ENCODE measurements at places on chromosomes 7 and 10.

GRCh38 chr10:30463944-30464451 lies 30.0 kb downstream of the MAP3K8 start:
- DNase-seq, result no peak

DNA sequence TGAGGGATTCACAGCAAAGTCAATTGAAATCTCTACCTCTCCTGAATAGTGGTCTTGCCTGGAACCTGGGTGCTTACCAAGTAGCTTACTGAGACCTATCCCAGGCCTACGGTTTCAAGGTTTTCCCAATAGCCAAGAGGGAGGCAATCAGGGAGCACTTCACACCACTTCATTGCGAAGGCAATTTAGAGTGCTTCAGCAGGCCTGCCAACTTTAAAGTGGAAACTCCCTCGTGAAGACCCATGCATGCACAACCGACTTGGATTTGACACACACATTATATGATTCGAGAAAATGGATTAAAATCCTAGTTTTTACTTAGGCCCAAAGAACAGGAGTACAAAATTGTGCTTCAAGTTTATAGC lies 51.5 kb upstream of the NOBOX start:
- DNase-seq, result no peak

- no peak for DNase-seq
Measured at GRCh38 chr10:22022257-22023032, 18.9 kb upstream of the DNAJC1 start.

- no peak for DNase-seq
Measured at GRCh38 chr7:154530136-154530535, 472.8 kb downstream of the PAXIP1 start.

DNA sequence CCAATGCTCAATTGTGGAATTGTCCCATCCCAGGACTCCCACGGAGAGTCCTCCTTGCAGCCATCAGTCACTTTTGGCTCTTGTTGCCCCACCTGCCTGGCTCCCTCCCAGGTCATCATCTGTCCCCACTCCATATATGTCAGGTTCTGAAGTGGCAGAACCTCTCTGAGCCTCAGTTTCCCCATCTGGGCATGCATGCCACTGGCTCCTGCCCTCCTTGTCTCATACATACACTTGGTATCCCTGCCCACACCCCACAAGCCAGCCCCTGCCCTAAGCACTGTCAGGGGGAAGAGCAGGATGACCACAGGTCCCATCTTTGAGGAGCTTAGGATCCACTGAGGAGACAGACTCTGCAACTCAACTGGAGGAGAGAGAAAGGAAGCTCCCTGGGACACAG lies 156.9 kb downstream of the GRID1 start:
- no peak for DNase-seq

GRCh38 chr10:124403548-124403947 lies 15.2 kb downstream of the OAT start:
- DNase-seq, result peak; percentile 44

- DNase-seq, result no peak
Measured at GRCh38 chr10:118808601-118809356, 54.0 kb upstream of the CACUL1 start.

DNA sequence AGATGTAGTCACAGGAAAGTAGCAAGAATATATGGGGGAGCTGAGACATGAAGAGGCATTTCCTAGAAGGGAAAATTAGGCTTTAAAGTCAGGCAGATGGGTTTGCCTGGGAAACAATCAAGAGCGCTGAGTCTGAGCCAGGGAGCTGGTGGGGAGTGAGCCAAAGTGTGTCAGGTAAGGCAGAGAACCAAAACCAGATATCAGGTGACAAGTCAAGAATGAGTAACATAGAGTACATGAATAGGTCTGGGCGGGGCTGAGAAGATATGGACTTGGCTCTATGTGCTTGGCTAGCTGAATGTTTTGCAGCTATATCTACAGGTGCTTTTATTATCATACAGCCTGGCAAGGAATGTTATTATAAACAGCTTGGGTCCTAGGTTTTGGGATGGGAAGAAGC lies 49.3 kb downstream of the GPR141 start:
- DNase-seq, result no peak

DNA sequence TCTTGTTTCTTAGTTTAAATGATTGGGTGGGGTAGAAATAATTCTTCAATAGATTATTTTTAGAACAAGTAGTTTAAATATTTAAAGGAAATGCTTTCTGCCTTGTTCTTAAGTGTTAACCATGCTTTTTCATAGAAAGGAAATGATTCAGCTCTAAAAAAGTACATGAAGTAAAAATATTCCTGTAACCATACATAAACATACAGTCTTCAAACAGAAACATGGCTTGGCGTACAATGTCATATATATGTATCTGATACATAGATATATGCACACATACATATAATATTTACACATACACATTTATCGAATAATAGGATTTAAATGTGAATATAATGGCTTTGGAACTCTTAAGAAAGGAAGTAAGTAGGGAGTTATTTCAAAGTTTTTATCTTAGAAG lies 84.4 kb downstream of the RUNDC3B start:
- DNase-seq, result no peak

GRCh38 chr7:66267249-66267648 lies 62.1 kb downstream of the TPST1 start:
- no peak for DNase-seq

- no peak for DNase-seq
Measured at GRCh38 chr7:87111877-87112276, 40.4 kb upstream of the DMTF1 start.

GRCh38 chr7:20188567-20188966 lies 28.6 kb downstream of the MACC1 start:
- no peak for DNase-seq

DNA sequence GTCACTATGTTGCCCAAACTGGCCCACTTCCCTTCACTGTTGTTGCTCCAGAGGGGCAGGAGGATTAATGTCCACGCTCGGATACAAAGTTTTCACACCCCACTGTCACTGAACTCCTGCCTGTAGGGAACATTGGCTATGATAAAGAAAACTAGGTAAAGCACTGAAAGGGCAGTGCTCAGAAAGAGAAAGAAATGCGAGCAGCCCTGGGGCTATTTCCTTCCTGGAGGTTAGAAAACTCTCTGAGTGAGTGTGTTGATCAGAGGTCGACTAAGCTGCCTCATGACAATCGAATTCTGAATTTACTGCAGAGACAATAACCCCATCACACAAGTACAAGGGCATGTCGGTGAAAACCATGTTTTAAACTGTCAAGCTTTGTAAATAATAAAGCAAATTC lies 227.2 kb upstream of the PITRM1 start:
- no peak for DNase-seq

DNA sequence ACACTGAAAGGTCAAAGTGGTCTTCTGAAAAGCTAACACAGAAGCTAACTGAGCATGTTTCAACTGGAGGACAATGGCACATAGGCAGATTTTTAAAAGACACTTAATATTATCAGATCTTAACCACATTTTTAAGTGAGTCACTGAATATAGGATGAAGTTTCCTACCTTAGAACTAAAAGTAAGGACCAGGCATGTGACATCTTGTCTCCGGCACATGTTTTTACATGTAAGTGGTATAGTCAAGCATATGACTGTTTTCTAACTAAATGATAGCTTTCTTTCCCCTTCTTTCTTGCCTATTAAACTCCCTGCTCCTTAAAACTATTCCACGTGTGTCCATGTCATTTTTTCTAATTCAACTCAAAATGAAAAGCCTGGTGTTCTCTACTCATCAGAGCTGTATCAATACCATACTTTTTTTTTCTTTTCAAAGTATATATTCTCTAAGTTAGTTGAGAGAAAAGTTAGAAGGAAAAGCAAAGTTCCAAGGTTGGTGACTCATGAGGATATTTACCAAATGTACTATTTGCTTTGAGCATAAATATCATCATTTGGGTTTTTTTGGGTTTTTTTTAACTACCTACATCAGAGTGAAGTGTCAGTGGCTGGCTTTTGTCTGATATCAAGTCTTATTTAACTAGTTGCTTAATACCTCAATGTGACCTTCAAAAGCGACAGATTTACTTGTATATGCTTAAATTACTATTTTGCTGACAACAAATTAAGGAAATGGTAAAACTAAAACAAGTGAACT lies 127.5 kb downstream of the CRPPA start:
- no peak for DNase-seq

GRCh38 chr10:26706206-26706605 lies 8.7 kb downstream of the PDSS1 start:
- DNase-seq, result no peak

- DNase-seq, result no peak
Measured at GRCh38 chr7:107958764-107959526, 44.0 kb downstream of the LAMB1 start.

GRCh38 chr10:65325913-65326312 lies 1599.9 kb upstream of the LRRTM3 start:
- DNase-seq, result no peak

DNA sequence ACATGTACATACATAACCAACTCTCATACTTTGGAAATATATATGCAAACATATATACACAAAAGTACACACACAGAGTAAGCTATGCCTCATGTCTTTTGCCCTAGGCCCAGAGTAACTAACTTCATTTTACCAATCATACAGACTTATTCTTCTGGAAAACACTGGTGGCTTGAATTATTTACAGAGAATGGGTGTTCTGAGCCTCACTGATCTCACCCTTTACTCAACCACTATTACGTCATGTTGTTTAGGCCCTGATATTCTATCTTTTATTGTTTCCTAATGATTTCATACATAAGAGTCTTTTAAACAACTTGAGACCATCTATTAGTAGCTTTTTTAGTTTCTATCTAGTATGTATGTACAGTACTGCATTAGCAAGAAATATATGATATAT lies 43.0 kb downstream of the ANK3 start:
- no peak for DNase-seq

- no peak for DNase-seq
Measured at GRCh38 chr10:22684699-22685098, 29.7 kb downstream of the PIP4K2A start.

DNA sequence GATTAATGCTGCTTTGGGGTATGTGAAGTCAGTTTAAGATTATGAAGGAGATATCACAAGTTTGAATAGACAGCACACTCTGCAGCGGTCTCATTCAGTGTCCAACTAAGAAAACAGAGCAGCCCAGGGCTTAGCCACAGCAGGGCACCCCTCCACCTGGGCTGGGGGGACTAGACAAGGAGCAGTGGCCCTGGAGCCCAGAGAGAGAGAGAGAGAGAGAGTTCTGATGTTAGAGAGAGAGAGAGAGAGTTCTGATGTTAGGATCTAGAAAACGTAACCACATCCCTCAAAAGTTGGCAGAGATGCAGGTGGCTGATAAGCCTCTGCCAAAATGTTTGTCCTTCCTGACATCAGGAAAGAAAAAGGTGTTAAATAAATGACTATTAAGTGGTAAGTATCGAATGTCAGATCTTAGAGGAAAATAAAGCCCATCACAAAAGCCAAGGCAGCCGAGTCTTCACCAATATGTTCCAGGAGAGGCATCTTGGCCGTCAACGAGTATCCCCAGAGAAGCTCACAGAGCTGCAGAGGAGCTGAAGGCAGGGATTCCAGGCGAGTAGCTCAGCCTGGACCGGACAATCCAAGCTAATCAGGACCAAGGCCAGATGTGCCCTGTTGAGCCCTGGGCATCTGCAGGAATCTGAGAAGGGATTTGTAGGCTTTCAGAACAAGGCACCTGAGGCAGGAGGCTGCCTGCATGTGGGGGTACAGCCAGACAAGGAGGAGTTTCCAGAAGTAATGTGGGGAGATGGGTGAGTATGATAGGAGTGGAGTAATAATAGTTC lies 150.1 kb upstream of the TCF7L2 start:
- no peak for DNase-seq

DNA sequence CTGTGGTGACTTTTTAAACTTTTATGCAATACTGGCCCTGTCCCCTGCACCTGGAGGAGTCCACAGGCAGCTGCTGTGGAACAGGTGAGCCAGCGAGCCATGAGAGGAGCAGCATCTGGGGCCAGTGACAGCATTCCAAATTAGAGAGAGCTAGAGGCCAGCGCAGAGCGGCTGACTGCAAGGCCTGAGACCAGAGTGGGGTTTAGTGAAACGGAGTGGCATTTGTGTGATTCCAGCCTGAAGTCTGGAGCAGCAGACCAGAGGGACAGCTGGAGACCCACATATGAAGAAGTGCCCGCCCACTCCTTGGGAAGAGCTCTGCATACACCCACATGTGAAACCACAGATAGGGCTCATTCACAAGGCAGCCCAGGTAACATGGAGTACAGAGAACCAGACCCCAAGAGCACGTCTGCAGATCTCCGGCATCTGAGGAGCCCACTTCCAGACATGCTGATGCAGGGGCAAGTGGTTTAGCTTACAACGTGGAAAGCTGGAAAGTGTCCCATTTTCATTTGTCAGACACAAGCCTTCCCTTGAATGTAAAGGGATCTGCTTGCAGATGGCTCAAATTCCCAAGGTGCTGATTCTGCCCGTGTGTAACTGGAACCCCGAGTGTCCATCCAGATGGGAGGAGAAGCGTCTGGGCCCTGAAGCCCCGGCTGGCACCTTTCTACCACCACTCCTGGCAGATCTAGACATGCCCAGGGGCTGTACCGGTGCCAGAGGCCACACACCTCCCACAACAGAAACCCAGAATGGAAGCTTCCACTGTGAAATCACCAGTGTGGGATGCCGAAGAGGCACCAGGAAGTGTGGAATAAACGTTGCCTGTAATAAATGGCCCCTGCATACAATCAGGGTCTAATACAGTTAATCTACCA lies 256.0 kb upstream of the TCERG1L start:
- no peak for DNase-seq

DNA sequence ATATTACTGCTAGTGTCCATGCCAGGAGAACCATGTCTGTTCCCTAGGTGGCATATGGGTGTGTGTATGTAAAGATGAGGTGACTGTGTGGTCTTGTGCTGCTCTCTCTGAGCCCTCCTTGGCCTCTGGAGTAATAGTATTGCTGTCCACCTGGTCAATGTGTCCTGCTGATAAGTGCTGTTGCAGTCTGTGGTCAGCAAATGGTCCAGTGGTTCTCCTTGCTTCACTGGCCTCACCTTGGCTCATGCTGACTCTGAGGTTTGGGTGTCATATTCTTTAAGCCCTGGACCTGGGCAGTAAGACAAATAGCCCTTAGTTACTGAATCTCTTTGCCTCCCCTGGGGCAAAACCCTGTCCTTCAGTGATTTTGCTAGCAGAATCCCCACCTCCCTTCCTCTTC lies 56.8 kb downstream of the TPST1 start:
- no peak for DNase-seq

GRCh38 chr10:60434418-60435046 lies 44.9 kb upstream of the ANK3 start:
- peak; percentile 26 for DNase-seq

DNA sequence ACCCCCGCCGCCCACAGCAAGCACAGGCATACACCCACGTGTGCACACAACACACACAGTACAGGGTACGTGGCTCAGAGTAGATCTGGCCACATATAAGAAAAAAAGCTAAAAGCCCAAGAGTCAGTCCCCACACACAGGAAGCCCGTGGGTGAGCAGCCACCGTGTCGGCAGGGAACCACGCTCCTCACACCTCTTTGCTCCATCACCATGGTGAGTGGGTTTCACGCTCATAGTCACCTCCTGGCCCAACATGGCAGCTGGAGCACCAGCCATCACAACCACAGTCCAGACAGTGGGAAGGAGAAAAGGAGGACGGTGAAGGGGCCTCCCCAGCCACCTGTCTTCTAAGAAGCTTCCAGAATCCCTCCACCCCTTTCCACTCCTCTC lies 76.0 kb upstream of the PDGFA start:
- no peak for DNase-seq

GRCh38 chr10:77969114-77969513 lies 42.6 kb upstream of the DLG5 start:
- no peak for DNase-seq

GRCh38 chr7:106485031-106485551 lies 175.9 kb downstream of the CCDC71L start:
- DNase-seq, result no peak
